ENCODE measurements at places on chromosomes 16 and 17. TPM values are rescaled to one million over a fixed set of nuclear protein-coding genes. Genes with fewer than 3 reads are reported as not detected.

Gene SLC16A13
- 5.4 TPM for total RNA-seq

Gene PDE6G
- not detected for total RNA-seq

GRCh38 chr16:56558024-56558747 lies 6.7 kb upstream of the MT4 start:
- DNase-seq = no peak
- H3K4me3 ChIP-seq = no peak overlapping the region
- peaks cover 3% of the 10 kb centered on the region for H3K4me1 ChIP-seq
- no peaks in the 10 kb centered on the region for H3K36me3 ChIP-seq
- peaks cover 18% of the 10 kb centered on the region for H3K27me3 ChIP-seq
- H3K27ac ChIP-seq = no peak overlapping the region

- no peaks in the 10 kb centered on the region for H3K36me3 ChIP-seq
- peaks cover 22% of the 10 kb centered on the region for H3K27me3 ChIP-seq
- H3K4me1 ChIP-seq = no peaks in the 10 kb centered on the region
- no peak for DNase-seq
- no peak overlapping the region for H3K4me3 ChIP-seq
Measured at GRCh38 chr17:5675625-5676421, 91.5 kb upstream of the NLRP1 start.

Gene TBX6
- total RNA-seq = 0.55 TPM

Gene CD79B
- total RNA-seq = not detected

DNA sequence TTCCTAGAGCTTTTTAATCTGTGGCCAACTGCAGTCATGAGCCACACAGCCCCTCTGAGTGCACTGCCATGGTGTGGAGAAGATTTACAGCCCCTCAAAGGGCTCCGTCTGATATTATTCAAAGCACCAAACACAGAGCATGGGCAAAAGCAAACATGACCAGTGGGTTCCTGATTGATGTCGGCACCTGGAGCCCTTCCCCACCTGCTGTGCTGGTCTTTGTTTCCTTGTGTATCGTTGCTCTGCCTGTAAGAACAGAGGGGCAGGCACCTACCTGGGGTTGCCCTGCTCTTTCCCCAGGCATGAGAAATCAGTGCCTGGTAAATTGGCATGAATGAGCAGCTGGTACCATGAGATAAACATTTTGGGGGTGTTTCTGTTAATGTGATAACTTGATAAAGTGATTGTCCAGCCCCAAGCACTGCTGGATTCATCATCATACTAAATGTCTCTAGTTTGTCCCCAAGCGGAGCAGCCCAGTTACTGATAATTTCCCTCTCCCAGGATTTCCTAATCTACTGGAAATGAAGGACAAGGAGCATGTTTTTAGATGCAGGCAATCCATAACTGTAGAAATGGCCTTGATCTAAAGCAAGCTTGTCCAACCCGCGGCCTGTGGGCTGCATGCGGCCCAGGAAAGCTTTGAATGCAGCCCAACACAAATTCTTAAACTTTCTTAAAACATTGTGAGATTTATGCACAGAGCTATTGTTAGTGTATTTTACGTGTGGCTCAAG lies 5.0 kb upstream of the SPIRE2 start:
- no peaks in the 10 kb centered on the region for H3K36me3 ChIP-seq
- no peak overlapping the region for H3K27ac ChIP-seq
- peaks cover 7% of the 10 kb centered on the region for H3K4me1 ChIP-seq
- no peaks in the 10 kb centered on the region for H3K27me3 ChIP-seq
- no peak for DNase-seq

DNA sequence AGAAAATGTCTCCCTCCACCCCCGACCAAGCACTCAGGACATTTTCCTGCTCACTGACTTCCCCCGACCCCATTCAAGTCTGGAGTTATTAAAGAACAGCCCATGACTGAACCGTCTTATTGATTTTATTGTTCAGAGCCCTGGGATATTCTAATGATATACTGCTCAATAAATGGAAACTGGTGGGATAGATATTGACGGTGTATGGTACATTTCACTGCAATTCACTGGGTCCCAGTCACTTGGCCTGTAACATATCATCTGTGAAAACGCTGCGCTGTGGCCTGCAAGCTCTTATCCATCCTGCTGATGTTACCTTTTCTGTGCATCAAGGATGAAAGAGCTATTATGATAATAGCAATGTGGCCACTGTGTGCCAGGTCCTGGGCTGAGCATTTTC lies 258.2 kb downstream of the XYLT1 start:
- H3K27ac ChIP-seq = no peak overlapping the region
- no peaks in the 10 kb centered on the region for H3K4me1 ChIP-seq
- no peak for DNase-seq
- H3K27me3 ChIP-seq = no peaks in the 10 kb centered on the region

GRCh38 chr17:56468840-56469239 lies 124.7 kb upstream of the NOG start:
- no peaks in the 10 kb centered on the region for H3K36me3 ChIP-seq
- no peak overlapping the region for H3K27ac ChIP-seq
- H3K4me3 ChIP-seq = no peak overlapping the region
- DNase-seq = no peak

- no peaks in the 10 kb centered on the region for H3K4me1 ChIP-seq
- no peaks in the 10 kb centered on the region for H3K36me3 ChIP-seq
- H3K27ac ChIP-seq = no peak overlapping the region
- no peak for DNase-seq
Measured at GRCh38 chr16:78635807-78636206, 536.4 kb downstream of the WWOX start.

DNA sequence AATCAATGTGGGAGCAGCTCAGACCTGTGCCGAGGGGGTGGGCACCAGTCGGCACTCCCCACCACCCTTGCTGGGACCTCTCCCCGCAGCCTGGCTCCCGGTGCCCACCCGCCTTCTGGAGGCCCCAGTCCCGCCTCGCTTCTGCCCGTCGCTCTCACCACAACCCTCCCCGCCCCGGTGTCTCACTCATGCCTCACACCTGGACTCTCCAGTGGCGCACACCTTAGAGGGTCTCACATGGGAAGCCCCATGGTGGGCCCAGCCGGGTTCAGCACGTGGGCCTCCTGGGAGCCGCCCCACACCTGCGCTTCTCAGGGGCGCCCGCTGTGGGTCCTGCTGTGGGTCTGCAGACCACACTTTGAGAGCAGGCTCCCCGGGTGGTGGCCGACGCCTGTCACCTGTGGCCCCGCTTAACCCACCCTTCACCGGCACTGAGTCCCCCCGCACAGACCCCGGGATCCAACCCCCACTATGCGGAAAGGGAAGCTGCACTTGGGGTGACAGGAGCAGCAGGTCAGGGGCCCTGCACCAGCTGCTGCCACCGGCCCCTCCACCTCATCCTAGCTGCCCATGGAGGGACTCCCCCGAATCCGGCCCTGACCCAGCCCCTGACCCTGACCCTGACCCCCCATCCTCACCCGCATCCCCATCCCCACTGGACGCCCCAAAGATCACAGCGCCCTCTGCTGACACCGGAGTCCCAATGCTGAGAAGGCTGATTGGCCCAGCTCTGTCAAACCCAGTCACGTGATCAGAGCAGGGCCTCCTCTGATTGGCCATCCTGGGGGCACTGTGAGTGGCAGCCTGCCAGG lies 27.4 kb upstream of the SLC38A10 start:
- peaks cover 8% of the 10 kb centered on the region for H3K4me1 ChIP-seq
- no peak overlapping the region for H3K27ac ChIP-seq
